ENCODE measurements at places on chromosomes 1 and 21.

- DNase-seq, result no peak
Measured at GRCh38 chr1:200869376-200869752, 3.4 kb upstream of the GPR25 start.

- DNase-seq, result no peak
Measured at GRCh38 chr1:229848752-229849677, 218.0 kb upstream of the GALNT2 start.

DNA sequence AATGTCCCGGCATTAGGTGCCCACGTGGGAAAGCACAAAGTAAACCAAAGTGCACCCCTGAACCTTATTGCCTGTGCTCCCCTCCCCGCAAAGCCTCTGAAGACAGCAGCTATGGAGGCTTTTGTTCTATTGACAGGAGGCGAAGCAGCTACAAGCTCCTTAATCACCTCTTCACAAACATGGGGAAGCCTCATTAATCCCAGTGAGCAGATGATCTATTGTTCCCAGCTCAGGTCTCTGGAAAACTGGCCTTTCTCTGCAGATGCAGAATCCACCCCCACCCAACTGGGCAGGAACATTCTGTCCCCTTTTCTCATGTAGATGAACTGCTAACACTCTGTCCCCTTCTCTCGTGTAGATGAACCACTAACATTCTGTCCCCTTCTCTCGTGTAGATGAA, 190.5 kb upstream of the CSF3R start:
- DNase-seq, result no peak

DNA sequence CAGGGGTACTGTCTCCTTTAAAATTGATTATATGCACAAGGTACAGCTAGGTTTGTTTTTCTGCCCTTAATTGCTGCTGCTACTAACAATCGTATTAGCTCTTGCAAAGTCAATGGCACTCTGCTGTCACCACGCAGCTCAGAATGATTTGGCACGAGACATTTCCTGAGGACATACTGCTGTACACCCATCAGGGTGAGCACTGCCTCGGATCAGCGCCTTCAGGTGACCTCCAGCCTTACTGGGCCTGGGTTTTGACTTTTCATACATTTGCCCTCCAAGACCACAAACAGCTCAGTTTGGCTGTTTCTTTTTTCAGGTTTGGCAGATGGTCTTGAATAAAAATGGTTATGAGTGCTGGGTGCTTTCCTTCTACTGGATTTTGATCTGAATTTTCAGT, 110.9 kb downstream of the NTPCR start:
- no peak for DNase-seq

Data from activated CD4-positive, alpha-beta T cell treated with anti-CD3 and anti-CD28 coated beads, Interleukin-2, amount 50 U/mL, for 48 hours (primary cell).